ENCODE measurements at places on chromosomes 5 and 9. TPM values are rescaled to one million over a fixed set of nuclear protein-coding genes. Genes with fewer than 3 reads are reported as not detected.

Gene FUT7
- 0.07 TPM for total RNA-seq

Gene SPINK9
- not detected for total RNA-seq

Gene FAM78A
- 0.28 TPM for total RNA-seq

Gene SLC22A4
- 6.0 TPM for total RNA-seq

Gene STKLD1
- 0.64 TPM for total RNA-seq

Gene FYB1
- 11.5 TPM for total RNA-seq

Gene ARL14EPL
- total RNA-seq: 0.11 TPM

Gene ZNF484
- 2.0 TPM for total RNA-seq

Gene NMRK1
- 4.4 TPM for total RNA-seq

Gene PPP1R26
- total RNA-seq: 17.3 TPM

Gene ST6GALNAC4
- 15.3 TPM for total RNA-seq

Gene PRDM12
- 0.32 TPM for total RNA-seq

Gene TPPP
- total RNA-seq: 6.6 TPM

Gene TPD52L3
- not detected for total RNA-seq

Gene ARID3C
- 0.17 TPM for total RNA-seq

Gene C5orf58
- not detected for total RNA-seq

Gene ENTREP1
- total RNA-seq: 0.74 TPM

Gene WNK2
- total RNA-seq: 6.0 TPM

Gene CENPK
- total RNA-seq: 24.6 TPM

Gene ABO
- total RNA-seq: not detected

Gene PPIP5K2
- total RNA-seq: 16.2 TPM

Gene DTWD2
- total RNA-seq: 1.4 TPM

Gene CCDC171
- total RNA-seq: 0.31 TPM

Gene FGF1
- 0.24 TPM for total RNA-seq

Gene SLC12A2
- 12.3 TPM for total RNA-seq

Gene MELK
- 68.7 TPM for total RNA-seq

Gene SUSD3
- 0.82 TPM for total RNA-seq

Gene GRXCR2
- total RNA-seq: not detected

Gene OR1J2
- not detected for total RNA-seq

Gene PCDHB8
- 0.28 TPM for total RNA-seq

Gene CDKN2B-AS1
- not detected for total RNA-seq

Gene PCDHB9
- total RNA-seq: 0.09 TPM

Gene AFF4
- 23.3 TPM for total RNA-seq

Gene TEK
- 0.15 TPM for total RNA-seq

Gene IL33
- 0.61 TPM for total RNA-seq

Gene DDX4
- total RNA-seq: not detected

Gene SPOCK1
- total RNA-seq: 15.8 TPM

Gene MRPL50
- 12.6 TPM for total RNA-seq

Gene GABRG2
- not detected for total RNA-seq

Gene LRRC70
- 0.13 TPM for total RNA-seq

Gene WDR55
- 27.3 TPM for total RNA-seq

Gene NUTM2F
- not detected for total RNA-seq

Gene PCDHGA3
- total RNA-seq: 0.02 TPM

Gene HTR1A
- not detected for total RNA-seq

Gene PCDHGA10
- total RNA-seq: not detected

Gene SNAPC4
- 10.4 TPM for total RNA-seq

Gene CARD9
- 1.1 TPM for total RNA-seq

Gene SLC34A1
- not detected for total RNA-seq

Gene SPINK4
- not detected for total RNA-seq

Gene LCN1
- total RNA-seq: 0.26 TPM

Gene BARX1
- 11.5 TPM for total RNA-seq

Gene ADAMTS12
- 7.1 TPM for total RNA-seq

Gene C9
- not detected for total RNA-seq

Gene F2RL1
- 227 TPM for total RNA-seq

Gene FCN2
- not detected for total RNA-seq

Gene PCDH12
- not detected for total RNA-seq
